ENCODE measurements at places on chromosomes 5 and 9. TPM values are rescaled to one million over a fixed set of nuclear protein-coding genes. Genes with fewer than 3 reads are reported as not detected.

The PRUNE2 gene
- 18.4 TPM for total RNA-seq

The LTC4S gene
- not detected for total RNA-seq

The IFNB1 gene
- total RNA-seq, result not detected

The POLR1E gene
- total RNA-seq, result 38.6 TPM

DNA sequence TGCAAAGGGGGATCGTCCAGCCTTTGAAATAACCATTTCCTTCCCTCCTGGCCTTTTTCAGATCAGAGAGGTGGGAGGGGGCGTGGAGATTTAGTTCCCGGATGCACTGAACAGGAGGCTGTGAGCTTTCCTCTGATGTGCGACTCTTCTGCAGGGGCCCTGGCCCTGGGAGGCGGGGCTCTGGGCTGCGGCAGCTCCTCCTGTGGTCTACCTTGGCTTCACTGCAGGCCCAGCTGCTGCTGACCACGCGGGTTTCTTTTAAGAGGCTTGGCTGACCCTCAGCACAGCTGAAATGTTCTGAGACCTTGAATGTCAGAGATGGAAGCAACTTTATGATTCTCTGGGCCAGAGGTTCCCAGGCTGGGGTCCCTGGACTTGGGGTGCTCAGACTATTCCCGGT lies 27.0 kb upstream of the COL15A1 start:
- peak; percentile 68 for DNase-seq

GRCh38 chr9:115923903-115924668 lies 229.5 kb upstream of the PAPPA start:
- DNase-seq, result no peak

GRCh38 chr5:172666251-172666650 lies 25.2 kb downstream of the NEURL1B start:
- DNase-seq, result no peak

- peak; percentile 59 for DNase-seq
Observed at GRCh38 chr5:2666081-2666480, 85.4 kb downstream of the IRX2 start.

DNA sequence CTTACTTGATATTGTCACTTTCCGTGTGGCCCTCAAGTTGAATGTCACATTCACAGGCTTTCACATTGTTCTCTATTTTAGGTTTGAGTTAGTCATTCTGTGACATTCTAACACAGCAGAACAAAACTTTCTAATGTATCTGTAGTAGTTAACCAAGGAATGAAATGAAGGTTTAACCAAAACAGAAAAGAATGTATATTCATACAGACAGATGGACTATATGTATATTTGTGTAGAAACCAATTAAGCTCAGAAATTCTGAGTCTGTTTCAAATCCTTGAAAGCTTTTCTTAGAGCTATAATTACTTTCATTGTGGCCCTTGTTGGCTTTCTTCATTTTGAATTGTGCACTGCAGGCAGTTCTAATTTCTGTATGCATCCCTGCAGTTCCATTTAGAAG lies 654.7 kb downstream of the LRRC70 start:
- DNase-seq, result peak; percentile 13

GRCh38 chr5:38556599-38557307 lies at the start of gene LIFR:
TSS of gene LIFR (minus strand) at chr5:38556646. CDS start at chr5:38530647, 25,999 bp downstream.
- DNase-seq, result peak; percentile 91

DNA sequence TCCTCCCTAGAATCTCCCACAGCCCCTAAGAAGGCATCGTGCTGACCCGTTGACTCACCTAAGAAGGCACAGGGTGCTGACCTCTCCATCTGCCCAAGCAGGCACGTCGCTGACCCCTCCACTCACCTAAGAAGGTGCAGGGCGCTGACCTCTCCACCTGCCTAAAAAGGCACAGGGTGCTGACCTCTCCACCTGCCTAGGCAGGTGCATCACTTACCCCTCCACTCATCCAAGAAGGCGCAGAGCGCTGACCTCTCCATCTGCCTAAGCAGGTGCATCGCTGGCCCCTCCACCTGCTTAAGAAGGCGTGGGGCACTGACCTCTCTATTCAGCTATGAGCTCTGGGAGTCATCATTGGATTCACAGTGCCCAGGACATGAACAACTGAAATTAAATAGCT lies 54.4 kb upstream of the FCN1 start:
- no peak for DNase-seq

GRCh38 chr5:3862906-3863305 lies 267.3 kb downstream of the IRX1 start:
- no peak for DNase-seq

DNA sequence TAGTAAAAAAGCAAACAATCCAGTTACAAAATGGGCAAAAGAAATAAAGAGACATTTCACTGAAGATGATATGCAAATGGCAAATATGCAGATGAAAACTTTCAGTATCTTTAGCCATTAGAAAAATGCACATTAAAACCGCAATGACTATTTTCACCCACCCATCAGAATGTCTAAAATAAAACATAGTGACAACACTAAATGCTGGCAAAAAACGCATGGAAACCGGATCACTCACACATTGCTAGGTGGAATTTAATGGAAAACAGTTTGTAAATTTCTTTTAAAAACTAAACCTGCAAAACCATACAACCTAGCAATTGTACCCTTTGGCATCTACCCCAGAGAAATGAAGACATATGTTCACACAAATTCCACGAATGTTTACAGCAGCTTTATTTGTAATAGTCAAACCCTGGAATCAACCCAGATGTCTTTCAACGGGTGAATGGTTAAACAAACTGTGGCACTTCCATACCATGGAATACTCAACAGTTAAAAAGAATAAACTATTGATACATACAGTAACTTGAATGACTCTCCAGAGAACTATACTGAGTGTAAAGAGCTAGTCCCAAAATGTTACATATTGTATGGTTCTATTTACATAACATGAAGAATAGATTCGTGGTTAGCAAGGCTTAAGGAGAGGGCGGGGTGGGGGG lies 17.2 kb upstream of the PAM start:
- DNase-seq, result no peak

DNA sequence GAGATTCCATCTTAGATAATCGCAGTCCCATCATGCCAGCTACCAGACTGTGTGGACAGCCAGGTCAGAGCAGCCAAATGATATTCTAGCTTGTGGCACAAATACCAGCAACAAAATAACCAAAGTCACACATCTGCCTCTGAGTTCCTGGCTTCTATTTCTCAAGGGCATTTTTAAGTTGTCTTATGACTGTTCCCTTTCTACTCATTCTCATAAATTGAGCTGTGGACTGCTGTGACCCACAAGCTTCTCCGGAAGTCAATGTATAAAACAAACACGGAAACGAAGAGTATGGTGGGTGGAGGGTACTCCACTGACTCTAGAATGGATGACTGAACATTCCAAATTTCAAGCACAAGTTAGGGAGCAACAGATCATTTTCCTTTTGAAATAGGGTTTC lies 43.9 kb downstream of the PDCD1LG2 start:
- no peak for DNase-seq

DNA sequence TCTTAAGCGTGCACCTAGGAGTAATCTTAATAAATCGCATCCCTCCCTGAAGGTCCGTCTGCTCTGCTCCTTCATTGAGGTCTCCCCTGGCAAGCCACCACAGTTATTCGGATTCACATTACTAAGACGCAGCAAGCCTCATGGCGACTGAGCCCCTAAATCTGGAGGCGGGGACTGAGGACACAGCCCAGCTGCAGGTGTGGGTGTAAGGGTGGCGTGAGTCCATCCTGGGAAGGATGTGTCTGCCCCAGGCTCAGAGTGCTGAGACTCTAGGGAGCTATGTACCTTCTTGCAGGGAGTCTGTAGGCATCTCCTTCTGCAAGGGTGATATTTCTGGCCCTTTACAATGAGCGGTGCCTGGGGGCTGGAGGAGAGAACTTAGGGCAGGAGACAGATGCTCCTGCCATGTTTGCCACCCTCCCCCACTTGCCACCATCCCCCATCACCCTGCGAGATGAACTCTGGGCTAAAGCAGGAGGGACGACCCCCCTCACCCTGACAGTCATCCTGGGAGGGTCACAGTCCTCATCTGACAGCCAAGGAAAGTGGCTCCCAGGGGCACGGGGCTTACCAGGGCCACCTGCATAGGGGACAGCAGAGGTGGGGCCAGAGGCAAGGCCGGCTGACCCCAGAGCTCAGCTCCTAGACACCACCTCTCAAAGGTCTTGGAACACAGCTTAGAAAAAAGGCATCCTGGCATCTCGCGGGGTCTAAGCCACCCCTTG lies 76.4 kb upstream of the FCN1 start:
- no peak for DNase-seq

DNA sequence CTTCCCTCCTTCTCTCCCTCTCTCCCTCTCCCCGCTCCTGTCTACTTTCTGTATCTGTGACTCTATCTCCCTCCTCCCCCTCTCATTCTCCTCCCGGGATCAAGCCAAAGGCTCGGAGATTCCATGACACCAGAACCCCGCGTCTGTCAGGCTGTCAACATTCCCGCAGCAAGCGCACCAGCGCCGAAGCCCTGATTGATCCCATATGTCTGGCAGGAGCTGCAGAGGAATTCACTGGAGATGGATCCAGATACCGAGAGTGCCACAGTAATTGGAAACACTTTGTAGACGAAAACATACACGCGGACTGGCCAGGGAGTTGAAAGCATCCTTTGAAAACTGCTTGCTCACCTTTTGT lies 300 bp upstream of the SVEP1 start:
- DNase-seq, result peak; percentile 69

DNA sequence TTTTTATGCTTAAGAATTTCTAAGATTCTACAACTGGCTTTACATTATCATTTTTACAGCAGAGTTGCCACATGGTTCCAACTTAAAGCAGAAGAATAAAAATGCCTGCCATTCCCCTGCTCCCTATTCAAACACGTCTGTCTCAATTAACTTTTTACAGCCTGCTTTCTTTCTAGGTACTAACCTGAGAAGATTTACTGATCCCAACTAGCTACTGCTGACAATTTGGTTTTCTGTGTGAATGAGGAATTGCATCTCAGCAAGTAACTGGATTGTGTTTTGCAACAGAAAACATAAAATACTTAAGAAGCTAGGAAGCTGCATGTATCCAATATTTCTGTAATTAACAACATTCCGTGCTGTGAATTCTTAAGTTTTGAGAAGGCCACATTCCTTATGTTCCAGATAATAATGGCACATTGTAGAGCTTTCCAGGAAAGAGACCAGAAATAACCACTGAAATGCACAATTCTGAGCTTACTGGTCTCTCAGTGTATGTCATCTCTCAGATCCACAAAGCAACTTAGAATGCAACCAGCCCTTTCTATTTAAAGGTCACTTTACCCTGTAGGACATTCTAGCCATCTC lies 306.8 kb upstream of the NMUR2 start:
- DNase-seq, result no peak

GRCh38 chr9:105296877-105297287 lies 52.4 kb downstream of the SLC44A1 start:
- peak; percentile 31 for DNase-seq

DNA sequence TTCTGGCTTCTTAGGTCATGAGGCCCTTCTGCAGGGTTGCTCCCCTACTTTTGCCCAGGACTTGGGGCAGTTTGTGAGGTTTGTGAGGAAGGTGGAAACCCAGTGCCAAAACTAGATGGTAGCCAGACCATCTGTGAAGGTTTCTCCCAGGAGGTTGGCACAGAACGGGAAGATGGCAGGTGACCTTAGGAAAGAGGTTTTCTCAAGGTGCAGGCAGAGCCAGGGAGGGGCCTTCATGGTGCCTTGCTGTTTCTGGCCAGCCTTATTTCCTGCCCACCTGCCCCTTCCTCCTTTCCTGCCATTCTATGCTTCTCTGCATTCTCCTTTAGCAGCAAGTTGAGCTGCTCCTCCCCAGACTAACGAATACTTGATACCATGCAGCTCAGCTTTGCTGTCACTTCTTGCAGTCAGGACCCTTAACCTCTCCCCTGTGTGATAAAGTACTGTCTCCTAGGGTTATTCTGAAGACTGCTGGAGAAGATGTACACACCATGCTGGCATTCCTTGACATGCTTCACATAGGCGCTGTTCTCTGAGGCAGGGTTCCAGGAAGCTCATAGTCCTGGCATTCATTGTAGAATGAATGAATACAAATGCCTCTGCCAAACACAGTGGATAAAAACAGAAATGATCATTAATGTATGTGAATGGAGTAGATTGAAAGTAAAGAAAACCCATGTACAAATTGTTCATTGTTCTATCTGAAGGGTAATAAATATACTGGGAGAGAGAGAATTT lies 154.3 kb downstream of the KDM4C start:
- no peak for DNase-seq

Measured in neural progenitor cell (in vitro differentiated cells).